ENCODE measurements at places on chromosomes 5 and 9.

DNA sequence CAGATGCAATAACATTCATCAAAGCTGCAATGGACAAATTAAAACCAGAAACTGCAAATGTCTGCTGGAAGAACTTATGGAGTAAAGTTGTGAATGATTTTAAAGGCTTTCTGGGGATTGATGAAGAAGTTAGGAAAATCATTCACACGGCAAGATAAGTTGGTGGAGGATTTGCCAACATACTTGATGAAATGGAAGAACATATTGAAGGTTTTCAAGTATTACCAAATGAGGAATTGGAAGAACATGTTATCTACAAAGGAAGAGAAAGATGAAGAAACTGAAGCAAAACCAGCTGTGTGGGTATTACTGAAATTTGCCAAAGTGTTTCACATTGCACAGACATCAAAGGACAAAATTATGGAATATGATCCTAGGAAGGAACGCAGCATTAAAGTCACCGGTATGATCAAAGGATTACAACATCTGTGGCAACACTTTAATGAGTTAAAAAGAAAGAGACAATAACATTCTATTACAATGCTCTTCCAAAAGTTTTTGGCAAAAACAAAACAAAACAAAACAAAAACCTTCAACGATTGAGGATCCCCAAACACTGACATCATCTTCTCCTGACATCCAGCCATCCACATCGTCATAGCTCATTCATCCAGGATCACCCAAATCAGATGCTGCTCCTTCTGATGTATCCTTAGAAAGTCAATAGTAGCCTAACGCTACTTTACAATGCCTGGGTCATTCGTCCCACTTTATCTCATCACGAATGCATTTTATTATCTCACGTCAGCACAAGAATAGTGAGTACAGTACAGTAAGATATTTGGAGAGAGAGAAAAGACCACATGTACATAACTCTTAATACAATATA is 61.3 kb upstream of the SMC5 start:
- no peak for DNase-seq

DNA sequence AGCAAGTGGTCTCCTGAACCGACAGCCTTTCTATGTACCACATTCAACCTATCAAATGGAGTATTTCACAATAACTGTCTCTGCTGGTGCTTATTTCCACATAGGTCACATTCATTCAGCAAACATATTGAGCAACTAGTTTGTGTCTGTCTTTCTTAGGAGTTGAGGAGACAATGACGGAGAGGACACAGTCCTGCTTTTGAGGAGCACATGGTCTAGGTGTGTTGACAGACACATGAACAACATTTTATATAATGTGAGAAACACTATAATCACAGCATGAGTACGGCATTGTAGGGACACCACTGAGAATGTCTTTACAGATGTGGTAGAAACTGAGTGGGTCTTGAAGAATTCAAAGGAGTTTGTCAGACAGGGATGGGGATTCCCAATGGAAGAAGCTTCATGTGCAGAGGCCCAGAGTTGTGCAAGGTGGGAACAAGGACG is 28.5 kb downstream of the NFIL3 start:
- no peak for DNase-seq

GRCh38 chr9:87461256-87461655 is 36.4 kb upstream of the DAPK1 start:
- no peak for DNase-seq

GRCh38 chr5:56464935-56465768 is 232.0 kb upstream of the ANKRD55 start:
- DNase-seq: no peak

- no peak for DNase-seq
Observed at GRCh38 chr9:3458806-3459475, 66.9 kb downstream of the RFX3 start.

- no peak for DNase-seq
Observed at GRCh38 chr9:13083963-13084528, 195.4 kb downstream of the MPDZ start.

DNA sequence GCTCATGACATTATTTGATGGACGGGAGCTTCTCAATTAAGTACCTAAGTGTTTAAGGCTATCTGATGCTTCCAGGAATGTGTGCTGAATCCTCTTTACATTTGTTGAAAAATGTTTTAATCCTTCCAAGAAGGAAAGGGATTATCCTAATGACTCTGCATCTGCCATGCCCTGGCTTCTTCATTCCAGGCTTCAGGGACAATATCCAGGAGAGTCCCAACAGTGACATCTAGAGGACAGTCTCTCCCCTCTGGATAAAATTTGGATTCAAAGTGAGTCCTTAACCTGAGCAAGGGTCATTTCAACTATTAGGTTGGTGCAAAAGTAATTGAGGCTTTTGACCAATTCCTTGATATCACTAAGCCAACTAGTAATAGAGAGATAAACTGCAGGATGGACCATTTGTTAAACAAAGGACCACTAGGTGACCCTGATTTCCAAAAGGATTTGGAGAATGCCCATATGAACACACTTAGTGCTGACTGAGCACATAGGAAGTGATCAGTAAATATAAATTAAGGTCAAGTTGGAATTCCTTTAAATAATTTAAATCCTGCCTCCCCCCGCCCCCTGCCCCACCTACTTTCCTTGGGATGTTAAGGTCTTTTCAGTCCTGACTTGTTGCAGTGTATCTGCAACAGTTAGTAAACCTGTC is 19.1 kb downstream of the TNFSF8 start:
- DNase-seq: no peak

DNA sequence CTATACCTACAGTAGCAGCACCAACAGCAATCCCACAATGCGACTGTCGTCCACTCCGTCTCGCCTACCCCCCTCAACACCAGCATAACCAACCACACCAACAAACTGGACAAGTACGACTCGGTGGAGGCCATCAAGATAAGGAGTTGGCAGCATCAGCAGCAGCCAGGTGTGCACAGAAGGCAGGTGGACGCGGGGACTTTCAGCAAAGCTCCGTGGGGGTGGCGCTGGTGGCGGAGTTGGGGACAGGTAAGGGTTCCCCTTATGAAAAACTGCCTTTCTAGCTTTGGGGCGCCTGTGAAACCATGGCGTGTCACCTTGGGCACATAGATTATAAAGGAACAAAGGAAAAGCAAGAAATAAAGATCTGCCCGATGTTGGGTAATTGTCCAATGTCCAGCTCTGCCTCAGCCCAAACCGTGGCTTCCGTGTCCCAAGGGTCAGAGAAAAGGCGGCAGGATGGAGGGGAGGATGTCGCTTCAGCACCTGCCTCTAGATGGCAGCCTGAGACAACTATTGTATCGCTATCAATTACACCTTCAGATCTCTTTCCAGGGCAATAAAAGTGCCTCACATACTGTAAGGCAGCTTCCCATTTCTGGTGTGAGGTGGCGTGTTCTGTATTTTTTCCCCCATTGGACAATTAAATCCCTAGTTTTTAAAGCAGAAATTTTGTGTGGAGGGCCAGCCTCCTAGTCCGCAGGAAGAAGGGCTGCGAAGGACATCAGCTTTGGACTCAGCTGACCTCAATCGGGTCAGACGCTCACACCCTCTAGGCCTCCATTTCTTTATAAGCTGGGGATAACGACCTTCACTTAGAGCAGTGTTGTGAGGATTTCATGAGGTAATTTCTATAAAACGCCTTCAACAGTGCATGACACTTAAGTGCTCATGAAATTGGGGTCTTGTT is 58.8 kb downstream of the MTRR start:
- no peak for DNase-seq

DNA sequence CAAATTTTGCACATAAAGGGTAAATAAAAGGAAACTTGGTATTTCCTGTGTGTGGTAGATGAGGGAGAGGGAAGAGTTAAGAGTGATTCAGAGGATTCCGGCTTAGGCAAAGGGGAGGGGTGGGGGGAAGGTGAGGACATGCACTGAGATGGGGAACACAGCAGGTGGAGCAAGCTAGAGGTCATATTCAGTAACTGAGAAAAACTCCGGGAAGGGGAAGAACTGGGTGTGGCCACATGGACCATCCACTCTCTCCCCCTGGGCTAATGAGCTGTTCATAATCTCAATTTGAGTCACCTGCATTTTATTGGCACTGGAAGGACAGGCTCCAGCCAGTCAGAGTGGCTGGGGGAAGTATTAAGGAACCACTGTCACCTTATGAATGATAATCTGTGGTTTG is 45.1 kb upstream of the UGCG start:
- no peak for DNase-seq

- DNase-seq: no peak
Observed at GRCh38 chr5:145859897-145860296, 12.9 kb downstream of the GRXCR2 start.

GRCh38 chr9:131436376-131436775 is 42.5 kb downstream of the PRRC2B start:
- no peak for DNase-seq

DNA sequence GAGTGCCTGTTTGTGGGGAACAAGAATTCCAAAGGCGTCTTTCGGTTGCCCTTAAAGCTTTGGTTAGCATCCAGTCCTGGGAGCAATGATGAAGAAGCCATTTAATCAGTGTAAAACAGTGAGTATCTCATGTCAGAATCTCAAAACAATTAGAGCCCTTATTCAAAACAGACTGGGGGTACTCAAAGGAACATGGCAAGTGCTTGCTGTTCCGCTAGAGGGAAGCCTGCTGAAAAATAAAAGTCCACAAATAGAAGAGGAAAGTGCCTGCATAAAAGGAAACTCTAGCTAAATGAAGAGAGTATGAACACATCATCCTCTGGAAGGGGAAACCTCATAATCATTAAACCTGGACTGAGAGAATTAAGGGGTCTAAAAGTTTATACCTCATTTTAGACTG is 26.4 kb downstream of the FBXL7 start:
- no peak for DNase-seq

DNA sequence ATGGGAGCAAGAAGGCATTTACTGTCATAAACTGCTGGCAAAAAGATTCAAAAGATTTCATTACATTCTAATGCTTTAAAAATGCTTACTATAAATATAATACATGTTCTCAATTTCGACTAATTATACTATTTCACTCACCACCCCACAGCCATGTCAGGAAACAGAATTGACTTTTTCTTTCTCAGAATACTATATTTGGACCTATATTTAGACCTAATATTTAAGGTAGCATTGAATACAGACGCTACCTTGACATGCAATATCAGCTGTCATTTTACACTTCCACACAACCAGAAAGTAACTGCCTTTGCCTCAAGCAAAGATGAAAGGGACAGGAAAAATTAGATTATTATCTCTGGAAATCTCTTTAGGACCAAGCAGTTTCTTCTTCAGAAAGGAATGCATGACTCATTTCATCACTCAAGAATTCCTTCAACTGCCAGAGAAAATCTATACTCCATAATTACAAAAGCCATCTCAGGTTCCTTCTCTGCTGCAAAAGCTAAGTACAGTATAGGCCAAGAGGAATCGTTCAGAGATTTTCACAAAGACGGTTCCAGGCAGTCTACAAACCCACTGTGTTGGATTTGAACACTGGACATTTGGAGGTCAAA is 11.8 kb upstream of the UBE2QL1 start:
- no peak for DNase-seq

GRCh38 chr5:112869948-112870347 is 8.9 kb downstream of the SRP19 start:
- no peak for DNase-seq

GRCh38 chr9:72574156-72574810 is 52.9 kb downstream of the TMC1 start:
- no peak for DNase-seq

DNA sequence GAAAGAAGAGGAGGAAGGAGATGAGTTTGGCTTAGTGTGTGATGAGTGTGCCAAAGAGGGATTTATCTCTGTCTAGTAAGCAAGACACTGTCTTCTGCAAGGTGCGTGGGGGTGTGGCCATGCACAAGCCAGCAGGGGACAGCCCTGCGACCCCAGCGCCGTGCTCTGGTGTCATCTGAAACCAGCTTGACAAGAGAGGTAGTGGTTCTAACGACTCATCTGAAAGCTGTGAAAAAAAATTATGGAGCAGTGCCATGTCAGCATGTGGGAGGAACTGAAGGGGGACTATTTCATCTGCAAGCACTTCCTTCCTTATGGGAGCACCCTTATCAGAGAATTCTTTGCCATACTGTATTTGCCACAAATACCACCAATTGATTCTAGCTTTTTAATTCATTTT is 398.6 kb downstream of the PSAT1 start:
- DNase-seq: no peak

DNA sequence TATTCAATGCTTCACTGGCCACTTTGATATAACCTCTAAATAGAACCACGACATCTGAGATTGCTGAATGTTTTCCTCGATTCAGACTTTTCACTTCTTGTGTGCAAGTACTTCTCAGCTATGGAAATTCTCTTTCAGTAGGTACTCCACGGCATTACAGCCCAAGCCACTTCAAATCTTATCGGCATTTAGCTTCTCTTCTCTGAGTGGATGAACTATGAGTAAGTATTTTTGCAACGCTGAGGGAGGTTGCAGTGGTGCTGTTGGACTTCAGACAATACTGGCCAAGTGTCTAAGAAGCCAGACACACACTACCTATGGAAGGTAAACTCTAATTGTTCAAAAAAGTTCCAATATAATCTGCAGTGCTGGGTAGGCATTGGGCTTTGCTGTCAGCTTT is 60.1 kb downstream of the FBN2 start:
- DNase-seq: no peak

DNA sequence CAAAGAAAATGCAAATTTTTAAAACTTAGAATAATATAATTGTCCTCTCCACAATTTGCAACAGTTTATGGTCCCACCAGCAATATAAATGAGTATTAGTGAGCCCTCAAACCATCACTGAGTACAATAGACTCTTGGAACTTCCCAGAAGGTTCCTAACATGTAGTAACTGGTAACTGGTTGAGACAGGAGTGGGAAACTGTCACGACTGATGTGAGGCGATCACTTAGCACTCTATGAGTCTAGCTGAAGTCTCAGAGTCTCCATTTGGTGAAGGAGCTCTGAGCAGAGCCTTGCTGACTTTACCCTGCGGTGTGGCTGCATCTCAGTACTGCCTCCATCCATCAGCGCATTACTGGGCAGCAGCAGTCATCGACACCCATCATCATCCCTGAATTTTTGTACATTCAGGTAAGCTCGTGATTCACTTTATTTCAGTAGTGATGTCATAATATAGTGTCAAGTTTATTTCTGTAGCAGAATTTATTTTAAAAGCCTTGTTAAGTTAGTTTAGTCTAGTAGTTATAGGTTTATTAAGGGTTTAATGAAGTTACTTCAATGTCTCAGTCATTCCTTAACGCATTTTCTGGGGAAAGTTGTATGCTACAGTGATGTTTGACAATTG is 76.6 kb upstream of the ABCA1 start:
- no peak for DNase-seq

- no peak for DNase-seq
Observed at GRCh38 chr5:43106290-43106638, 14.4 kb upstream of the ZNF131 start.

- no peak for DNase-seq
Observed at GRCh38 chr9:93891050-93891449, 64.1 kb downstream of the BARX1 start.

DNA sequence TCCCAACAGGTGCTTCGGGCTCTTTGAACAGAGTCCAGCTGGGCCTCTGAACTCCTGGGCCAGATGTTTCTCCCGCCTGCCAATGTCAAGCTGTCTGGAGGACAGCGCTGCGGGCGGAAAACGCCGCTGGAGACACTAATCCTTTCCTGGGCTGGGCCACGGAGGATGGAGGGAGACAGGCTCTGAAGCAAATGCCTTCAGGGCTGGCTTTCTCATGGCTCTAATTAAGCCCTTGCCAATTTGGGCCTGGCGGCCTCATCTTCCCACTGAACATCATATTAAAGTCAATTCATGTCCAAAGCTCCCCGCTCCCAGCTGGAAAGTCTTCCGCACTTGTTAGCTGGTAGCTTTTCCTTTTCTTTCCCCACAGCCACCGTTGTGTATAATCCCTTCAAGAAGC is 72.7 kb downstream of the NTNG2 start:
- no peak for DNase-seq
